Lower leg skin (tissue), 4 donors: ENCODE measurements at places on chromosomes 5 and 9.
A peak's percentile ranks its signal among the peaks of the same experiment; 100 is the strongest.

DNA sequence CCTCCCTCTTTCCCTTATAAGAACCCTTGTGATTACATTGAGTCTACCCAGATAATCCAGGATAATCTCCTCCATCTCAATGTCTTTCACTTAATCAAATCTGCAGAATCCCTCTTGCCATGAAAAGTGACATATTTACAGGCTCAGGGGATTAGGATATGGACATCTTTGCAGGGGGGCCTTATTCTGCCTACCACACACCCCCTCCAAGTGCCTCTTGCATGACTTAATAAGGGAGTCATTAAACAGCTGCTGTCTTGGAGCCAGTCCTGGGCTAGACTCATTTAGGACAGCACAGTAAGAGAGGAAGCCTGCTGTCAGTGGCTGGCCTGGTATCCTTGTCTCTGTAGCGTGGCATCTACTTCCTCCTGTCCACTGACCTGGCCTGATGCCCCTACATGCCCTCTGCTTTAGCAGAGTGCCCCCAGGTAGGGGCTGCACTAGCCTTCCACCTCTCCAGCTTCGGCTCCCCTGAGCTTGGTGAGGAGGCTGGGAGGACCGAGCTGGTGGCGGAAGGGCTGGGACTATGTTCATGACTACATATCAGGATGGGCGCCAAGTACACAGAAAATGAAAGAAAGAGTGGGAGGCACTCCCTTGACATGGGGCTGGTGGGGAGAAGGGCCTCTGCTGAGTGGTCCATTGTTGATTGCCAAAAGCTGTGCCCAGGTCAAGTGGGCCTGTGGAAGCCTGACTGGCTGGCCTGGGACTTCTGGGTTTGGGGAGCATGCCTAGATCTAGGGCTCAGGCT is 17.2 kb downstream of the ENHO start:
- no peak for DNase-seq

DNA sequence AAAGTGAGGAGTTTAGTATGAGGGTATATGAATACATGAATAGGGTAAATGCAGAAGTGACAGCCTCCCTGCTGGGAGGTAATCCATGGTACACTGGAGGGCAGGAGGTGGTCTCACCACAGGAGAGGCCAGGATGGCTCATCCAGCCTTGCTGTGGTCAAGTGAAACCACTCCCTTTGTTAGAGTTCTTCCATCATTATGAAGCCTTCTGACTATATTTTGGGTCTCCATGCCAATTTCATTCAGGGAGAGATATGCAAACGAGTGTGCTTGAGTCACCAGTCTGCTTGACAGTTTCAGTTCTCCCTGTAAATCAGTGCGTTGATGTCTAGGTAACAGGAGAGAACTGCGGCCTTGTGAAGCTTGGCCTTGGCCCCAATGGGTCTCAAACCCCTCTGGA is 16.4 kb downstream of the PPP3R2 start:
- no peak for DNase-seq

GRCh38 chr5:144971108-144971850 is 800.6 kb downstream of the KCTD16 start:
- DNase-seq = no peak

DNA sequence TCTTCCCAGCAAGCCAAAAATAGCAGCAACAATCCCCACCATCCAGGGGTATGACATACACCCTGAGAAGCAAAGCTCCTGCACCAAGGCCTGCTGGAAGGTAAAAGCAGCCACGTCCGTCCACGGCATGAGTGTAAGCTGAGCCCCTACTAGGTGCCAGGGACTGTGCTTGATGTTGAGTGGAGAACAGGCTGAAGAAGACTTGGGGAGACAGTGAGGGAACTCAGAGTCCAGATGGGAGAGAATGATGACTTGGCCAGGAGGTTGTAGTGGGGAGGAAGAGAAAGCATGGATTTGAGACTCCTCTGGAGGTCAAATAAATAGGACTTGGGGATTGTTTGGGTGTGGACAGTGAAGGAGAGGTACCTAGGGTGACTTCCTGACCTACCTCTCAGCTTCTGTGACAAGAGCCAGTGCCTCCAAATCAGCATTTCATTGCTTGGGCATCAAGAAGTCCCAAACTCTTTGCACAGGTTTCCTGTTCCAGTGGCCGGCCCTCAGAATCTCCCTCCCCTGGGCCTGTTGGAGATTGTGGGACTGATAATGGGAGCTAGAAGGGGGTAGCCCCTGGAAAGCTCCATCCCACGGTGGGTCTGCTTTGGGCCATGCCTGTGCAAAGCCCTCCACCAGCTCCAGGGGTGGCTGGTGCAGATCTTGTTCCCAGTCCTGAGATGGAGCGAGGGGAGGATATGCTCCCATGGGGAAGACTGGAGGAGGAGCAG is 58.3 kb upstream of the ADAMTS2 start:
- DNase-seq = peak; percentile 77

GRCh38 chr9:78493166-78493742 is 196.3 kb downstream of the PSAT1 start:
- no peak for DNase-seq

DNA sequence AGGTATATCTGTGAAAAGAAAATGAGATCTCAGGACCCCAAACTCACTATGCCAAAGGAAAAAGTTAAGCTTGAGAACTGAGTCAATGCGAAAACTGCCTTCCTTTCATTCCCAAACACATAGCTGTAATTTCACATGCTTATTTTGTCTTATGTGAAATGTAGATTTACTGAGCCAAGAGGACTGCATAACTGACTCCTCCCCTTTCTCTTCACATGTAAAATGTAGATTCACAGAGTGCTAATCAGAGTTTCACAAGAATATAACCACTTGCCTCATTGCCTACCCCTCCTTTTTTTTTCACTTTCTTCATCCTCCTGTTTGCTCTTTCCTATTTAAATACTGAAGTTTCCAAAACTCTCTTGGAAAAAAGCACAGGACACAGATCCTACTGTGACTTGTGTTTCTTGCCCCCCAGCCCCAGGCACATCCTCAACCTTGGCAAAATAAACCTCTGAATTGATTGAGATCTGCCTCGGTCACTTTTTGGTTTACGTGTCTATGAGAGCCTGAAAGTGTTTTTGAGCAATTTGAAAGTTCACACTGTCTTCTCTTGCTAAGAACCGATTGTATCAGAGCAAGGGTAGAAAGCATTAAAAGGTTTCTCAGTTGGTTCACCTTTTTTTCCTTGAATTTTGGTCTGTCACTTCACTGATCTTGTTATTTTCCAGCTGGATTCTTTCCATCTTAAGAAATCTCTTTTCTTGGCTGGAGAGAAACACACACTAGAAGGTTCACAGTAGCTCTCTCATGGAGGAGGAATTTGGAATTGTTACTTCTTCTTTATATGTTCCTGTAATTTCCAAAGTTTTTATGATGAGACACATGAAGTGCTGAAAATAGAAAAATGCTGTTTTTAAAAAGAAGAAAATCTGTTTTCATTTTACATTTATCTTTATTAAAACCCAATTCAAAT is 44.8 kb upstream of the SNAPC3 start:
- no peak for DNase-seq

DNA sequence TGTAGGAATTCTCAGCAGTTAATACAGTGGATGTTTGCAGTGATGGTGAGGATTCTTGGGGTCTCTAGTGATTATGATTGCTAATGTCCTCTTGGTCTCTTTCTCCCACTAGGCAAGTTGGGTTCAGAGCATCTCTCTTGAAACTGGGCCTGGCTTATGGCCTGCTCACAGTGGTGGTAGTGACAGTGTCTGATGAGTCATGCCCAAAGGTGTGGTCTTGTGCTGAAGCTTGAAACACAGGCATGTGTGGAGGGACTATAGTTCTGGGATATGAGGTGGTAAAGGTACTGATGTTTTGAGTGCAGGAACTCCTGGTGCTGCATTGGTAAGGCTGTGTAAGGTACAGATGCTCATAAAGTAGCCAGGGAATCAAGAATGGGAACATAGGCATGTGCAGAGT is 231.1 kb downstream of the FAM170A start:
- DNase-seq = no peak

DNA sequence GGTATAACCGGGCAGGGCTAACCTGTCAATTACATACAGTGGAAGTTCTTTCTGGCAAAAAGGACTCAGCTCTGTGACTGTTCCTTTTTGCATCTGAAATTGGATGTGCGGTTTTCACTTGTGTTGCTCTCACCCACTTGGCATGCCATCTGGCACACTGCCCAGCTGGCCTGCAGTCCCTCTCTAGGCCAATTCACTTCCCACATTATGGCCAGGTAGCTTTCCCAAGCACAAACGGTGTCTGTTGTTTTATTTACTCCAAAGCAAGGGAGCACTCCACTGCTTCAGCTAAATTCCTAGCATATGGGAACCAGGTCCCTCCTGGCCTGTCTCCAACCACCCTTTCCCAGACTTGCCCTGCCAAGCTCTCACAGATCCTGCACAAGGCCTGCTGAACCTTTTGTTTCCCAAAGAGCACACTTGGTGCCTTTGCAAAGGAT is 132.5 kb downstream of the SEMA6A start:
- no peak for DNase-seq
